ENCODE measurements at places on chromosomes 6 and 20.
A peak's percentile ranks its signal among the peaks of the same experiment; 100 is the strongest.

DNA sequence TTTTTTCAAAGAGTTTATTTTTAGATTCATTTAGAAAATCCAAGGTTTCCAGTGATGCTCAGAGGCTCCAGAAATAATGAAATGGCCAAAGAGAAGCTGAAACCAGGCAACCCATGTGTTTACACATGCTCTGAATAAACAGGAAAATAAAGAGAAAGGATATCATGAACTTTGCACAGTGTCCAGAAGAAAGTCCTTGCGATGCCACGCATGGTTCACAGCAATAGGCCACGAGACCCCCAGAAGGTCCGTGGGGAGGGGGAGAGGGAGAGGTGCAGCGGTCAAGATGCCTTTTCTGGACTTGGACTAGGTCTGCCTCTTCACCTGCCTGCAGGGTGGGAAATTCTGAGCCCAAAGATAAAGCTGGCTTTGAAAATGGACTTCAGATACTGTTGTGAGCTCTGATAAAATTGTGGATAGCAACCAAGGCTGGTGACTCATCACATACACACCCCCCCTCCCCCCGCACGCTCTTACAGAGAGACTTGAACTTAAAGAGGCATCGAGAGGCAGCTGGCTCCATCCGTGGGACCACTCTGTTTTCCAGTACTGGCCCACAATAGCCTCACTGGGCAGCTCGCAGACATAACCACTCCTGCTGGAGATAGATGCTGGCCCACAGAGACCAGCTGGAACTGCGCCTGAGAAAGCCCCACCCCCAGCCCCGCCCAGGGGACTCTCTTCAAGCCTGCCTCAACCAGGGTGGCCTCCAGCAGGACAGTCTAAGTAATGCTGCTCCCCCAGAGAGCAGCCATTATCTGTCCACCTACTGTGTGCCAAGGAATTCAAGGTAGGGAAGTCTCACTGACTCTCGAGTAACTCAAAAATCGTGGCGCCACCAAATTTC is 21.2 kb upstream of the NFATC2 start:
- no peak for DNase-seq

DNA sequence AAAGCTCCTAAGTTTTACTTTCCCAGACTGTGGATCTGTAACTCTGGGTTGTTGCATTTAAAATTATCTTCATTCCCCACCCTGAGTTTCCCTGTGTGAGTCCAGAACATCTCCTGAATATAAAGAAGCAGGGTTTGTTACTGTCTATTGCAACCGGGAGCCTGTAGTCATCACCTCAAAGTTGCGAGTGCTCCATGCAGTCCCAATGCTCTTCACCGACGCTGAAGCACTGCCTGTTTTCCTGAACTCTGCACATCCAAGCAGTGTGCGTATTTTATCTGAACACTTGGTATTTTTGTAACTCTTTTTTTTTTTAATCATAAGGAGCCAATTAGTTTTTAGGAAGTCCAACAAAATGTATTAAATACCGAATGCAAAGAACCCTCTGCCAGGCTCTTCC is 907 bp upstream of the HLA-B start:
- no peak for DNase-seq

DNA sequence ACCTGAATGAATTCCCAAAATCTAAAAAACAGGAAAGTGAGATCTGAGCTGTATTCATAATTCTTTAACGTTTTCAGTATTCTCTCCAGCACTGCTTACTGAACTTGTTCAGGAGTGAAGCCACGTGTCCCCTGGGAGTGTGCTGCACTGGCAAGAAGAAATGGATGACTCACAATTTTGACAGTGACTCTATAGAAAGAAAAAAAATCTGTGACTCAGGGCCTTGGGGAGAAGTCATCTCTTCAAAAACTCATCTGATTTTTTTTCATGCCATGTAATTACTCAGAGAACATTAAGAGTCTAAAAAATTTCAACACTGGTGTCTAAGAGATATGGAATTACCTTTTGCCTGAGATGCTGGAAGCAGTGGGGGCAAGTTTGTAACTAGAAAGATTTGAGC is 39.7 kb downstream of the ANKEF1 start:
- DNase-seq = no peak

DNA sequence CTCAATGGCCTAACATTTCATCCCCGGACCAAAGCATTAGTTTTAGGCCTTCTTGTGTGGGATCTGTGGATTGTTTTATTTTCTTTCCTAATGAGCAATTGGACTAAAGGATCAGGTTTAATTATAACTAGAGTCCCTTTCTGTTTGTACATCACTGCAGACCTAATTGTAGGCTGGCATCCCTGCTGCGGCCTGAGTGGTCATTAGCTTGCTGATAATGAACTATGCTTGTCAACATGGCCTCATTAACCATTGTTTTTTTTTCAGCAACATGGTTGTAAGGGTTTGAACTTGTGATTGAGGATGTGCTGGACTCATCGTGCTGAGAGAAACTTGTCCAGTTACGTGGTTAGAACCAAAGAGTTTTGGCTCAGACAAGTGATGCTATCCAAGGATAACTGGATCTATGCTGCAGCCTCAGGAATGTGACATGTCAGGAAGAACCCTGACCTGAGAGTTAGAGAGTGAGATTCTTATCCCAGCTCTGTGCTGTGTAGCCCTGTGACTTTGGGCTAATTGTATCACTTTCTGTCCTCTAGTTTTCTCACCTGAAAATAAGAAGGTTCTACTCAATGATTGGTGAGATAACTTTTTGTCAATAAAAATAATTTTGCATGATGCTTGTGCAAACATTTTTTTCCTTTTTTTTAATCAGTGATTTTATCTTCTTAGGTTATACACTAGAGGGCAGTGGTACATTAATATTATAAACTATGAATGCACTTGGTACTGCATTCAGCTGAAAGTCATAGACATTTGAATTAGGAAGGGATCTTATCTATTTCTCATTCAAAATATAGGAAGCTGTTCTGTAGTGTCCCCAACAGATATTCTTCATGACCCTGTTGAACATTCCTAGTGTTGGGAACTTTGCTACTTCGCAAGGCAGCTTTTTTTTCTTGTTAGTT is 140.9 kb downstream of the RNF144B start:
- peak; percentile 65 for DNase-seq

GRCh38 chr6:21441386-21441785 is 152.2 kb upstream of the SOX4 start:
- no peak for DNase-seq

- DNase-seq = no peak
Observed at GRCh38 chr20:3658716-3659491, 4.3 kb downstream of the GFRA4 start.

DNA sequence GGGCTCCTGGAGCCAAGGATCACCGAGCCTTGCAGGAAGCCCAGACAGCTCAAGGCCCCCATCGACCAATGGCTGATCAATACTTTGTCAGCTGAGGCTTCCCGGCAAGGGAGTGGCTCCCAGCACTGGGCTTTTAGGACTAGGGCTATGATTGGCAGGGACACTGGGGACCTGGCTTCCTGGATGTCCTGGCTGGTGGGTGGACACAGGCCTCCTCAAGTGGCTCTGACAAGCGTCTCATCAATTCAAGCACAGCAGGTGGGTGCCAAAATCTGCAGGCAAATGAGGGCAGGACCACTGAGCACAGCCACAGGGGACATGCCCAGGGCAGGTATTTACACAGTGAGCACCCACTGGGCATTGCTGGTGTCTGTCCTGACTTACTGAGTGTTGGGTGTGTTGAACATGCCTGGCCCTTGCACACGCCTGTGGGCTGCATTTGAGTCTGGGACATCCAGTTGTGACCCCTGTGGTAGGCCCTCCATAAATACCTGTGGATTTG is 420.1 kb upstream of the SULF2 start:
- no peak for DNase-seq

- DNase-seq = no peak
Observed at GRCh38 chr20:34127792-34128191, 15.7 kb upstream of the EIF2S2 start.

Measured in hippocampal formation (tissue), 2 donors.